ENCODE measurements at places on chromosomes 12 and 14.

DNA sequence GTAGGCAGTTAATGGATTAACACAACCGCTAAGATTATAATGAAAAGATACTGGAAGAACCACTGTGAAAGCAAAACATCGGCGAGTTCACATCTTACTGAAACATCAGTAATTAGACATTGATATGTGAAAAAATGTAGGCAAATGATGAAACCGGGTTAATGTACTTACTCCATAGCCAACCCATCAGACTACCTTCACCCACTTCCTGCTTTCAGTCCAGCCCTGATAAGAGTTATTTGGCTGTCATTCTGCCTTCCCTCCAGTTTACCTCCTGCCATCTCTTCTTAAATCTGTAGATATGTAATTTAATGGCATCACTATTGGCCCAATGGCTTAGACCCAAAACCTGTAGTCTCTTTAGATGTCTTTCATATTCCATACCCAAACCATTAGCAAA is 46.0 kb upstream of the LGR5 start:
- no peak for DNase-seq

- DNase-seq: no peak
Observed at GRCh38 chr12:121026274-121027045, 10.2 kb upstream of the C12orf43 start.

- DNase-seq: no peak
Observed at GRCh38 chr12:11437966-11438365, 42.6 kb upstream of the PRB2 start.

GRCh38 chr12:98332642-98333041 is 182.7 kb upstream of the TMPO start:
- DNase-seq: no peak

DNA sequence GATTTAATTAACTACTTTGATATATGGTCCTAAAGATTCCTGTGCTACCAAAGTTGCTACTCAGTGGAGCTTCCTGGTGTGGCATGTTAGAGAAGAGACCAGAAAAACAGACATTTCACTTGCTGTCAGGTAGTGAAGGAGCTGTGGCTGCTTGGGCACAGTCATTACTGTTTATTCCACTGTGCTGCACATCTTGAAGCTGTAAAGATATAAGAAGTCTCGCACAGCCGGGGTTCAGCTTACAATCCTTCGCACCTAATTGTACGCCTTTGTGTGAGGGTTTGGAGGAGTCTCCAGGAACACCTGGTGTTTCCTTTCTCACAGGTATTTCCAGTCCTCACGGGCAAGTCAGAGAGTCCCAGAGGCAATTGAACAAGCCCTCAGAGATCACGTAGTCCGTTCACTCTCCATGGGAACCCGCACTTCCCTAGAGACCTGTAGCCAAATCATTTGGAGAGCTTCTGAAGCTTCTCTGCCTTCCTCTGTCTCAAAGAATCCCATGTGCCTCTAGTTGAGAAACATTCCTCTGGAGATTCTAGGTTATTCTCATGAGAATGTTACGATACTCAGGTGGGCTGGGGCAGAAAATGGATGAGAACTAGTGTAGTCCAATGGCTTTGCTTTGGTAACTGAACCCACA is 4.1 kb downstream of the EVL start:
- DNase-seq: no peak

DNA sequence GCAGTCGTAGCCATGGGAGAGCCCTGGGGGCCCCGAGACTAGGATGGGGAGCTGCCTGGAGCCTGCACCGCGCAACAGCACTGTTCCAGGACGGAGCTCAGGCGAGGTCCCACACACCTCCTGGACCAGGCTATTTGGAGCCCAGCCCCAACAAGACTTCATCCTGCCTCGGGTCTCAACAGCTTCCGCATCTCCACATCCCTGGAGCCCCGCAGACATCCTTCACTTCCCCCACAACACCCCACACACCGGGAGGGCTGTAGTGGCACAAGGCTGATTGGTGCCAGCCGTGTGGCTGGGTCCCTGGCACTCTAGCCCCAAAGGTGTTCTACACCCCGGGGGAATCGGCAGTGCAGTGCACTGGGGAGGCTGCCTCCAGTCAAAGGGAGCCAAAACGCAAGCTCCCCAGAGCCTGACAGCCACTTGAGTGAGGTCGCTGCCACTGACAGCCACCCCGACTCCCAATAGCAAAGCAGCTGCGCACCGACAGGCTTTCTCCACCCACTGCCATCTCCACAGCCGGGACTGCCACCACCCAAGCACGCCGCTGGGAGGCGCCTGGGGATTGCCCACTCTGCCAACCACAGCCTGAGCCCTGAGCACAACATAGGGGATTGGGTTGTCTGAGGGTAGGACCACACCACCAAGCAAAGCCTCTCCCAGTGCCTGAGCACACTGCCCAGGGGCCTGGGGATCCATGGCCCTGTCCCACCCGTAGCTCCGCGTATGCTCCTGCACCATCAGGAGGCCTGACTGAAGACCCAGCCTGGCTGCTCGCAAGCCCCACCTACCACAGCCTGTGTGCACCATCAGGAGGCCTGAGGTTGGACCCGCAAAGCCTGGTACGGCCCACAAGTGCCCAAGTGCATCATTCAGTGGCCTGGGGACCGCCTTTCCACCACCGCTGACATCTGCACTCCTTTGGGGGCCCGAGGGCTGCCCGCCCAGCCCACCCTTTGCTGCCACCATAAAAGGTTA is 13.2 kb upstream of the KLRF1 start:
- DNase-seq: peak; percentile 86

DNA sequence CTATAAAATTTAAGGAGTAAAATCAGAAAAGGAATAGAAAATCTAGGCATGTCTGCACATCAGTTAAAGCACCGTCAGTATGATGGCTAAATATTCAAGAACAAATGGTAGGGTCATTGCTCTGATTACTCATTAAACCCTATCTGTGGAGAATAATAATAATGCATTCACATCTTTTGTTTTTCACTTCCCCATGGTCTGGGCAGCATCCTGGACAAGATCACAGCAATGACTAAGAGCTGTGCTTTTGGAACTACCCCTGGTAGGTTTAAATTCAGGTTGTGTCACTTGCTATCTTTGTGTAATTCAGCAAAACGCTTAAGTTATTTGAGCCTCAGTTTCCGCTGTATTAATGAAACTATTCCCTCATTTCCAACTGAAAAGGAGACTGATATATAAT is 33.1 kb downstream of the C12orf42 start:
- no peak for DNase-seq

DNA sequence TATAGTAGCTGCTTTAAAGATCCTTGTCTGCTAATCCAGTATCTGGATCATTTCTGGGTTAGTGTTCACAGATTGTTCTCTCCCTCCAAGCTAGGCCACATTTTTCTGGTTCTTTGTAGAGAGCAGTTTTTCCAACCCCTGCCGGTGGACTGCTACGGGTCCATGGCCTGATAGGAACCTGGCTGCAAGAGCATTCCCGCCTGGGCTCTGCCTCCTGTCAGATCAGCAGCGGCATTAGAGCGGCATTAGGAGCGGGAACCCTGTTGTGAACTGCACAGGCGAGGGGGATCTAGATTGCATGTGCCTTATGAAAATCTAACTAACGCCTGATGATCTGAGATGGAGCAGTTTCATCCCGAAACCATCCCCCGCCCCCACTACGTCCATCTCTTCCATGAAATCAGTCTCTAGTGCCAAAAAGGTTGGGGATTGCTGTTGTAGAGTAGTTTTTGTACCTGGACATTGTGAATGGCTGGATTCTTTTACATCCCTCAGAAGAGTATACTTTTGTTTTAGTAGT is 50.4 kb downstream of the MYRFL start:
- DNase-seq: no peak

DNA sequence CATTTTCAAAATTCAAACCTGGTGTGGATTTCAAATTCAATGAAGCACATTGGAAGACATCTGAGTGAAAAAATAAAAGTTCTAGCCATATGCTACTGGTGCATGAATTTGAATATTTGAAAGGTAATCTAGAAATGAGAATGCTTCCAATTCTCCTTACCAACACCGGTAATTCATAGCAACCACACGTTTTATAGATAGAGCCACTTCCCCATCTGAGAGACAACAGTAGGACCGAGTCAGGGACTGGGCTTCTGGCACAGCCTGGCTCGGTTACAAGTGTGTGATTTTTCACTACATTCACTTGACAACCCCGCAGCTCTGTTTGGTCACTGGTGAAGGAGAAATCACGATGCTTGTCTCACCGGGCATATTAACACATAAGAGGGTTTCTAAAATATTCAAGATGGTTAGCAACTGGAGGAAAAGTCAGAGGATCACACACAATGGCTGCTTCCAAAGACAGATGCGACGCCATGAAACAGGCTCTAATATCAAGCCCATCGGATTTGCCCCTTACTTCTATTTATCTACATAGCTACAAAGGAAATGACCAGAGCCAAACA is 86.5 kb upstream of the FOXN3 start:
- DNase-seq: no peak

GRCh38 chr12:83008703-83009102 is 322.0 kb downstream of the TMTC2 start:
- DNase-seq: no peak

GRCh38 chr14:65095633-65096205 is 6.6 kb downstream of the MAX start:
- peak; percentile 70 for DNase-seq

DNA sequence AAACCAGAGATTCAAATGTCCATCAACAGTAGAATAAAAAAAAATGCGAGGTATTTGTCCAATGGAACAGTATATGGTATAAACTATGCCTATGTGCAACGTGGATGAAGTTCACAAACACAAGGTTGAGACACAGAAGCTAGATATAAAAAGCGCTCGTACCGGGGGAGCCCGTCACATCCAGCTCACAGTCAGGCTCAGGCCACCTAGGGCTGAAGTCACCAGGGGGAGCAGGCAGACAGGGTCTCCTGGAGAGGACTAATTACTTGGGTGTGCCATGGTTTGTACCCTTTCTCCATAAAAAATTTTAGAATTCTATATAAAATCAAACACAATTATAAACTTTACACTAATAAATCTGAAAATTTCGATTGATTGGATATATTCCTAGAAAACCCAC is 13.6 kb downstream of the AHNAK2 start:
- DNase-seq: no peak

- DNase-seq: no peak
Observed at GRCh38 chr14:72808564-72808963, 85.3 kb downstream of the DPF3 start.

DNA sequence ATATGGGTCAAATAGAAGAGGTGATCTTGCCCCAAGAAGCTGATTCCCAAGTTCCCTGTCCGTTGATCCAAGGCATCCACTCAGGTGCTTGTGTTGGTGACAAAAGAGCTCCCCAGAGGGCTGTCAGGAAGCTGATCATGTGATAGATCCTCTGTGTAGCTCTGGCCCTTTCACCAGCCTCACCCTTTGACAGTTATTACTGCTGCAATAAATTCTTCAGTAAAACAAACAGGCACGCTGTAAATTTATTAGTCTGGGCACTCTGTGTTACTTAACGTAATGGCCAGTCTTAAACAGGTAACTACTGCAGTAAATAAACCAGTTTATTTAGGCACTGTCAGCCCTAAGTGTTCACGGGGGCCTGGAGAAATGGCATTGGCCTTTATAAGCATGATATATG is 473.9 kb downstream of the BCL11B start:
- DNase-seq: no peak

DNA sequence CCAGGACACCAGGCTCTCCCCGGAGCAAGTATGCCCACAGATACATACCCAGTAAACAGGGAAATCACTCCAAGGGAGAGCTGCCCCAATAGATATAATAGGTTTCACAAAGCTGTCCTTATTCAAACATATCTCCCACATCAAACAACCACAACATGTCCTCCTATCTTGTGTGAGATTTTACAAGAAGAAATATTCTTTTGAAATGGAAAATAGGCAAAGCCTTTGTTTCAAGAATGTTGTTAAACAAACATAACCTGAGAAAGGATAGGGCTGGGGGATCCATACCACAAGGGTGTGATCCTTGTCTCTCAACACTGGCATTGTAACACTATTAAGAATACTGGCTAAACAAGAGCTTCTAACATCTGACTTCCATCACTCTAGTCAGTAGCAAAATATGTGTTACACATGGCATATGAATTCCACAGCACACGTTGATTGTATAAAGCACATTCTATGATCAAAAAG is 32.9 kb downstream of the LGR5 start:
- peak; percentile 21 for DNase-seq

- DNase-seq: peak; percentile 68
Observed at GRCh38 chr14:57833323-57833722, 32.6 kb downstream of the SLC35F4 start.

DNA sequence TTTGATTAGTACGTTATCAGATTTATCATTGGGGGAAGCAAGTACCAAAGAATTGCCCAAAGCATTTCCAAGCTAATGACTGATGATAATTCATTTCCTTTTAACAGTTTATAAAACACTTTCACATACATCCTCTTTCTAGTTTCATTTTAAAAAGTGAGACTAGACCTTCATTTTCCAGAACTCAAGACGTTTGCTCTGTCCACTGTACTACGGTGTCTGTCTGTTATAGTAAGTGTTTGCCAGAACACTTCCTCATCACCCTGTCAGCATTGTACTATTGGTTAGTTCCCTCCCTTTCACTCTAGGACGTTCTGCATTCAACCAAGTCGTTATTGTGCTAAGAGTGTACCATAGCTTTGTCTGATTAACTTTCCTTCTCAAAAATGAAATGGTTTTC is 81.7 kb upstream of the TMEM263 start:
- DNase-seq: no peak

DNA sequence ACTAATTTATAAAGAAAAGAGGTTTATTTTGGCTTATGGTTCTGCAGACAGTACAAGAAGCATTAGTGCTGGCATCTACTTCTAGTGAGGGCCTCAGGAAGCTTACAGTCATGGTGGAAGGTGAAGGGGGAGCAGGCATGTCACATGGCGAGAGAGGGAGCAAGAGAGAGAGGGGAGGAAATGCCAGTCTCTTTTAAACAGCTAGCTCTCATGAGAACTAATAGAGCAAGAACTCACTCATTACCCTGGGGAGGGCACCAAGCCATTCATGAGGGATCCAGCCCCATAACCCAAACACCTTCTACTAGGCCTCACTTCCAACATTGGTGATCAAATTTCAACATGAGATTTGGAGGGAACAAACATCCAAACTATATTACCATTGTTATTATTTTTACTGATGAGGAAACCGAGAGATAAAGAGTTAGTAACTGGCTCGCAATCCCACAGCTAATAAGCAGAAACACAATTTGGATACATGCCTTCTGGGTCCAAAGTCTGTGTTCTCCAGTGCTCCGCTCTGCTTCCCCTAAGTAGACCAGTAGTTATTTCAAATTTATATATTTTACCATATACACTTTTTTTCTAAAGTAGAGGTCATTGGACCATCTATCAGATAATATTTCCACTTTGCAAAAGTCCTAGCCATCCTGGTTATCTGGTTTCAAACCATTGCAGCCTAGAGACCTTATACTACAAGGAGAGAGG is 9.7 kb downstream of the SLC35E3 start:
- DNase-seq: no peak

DNA sequence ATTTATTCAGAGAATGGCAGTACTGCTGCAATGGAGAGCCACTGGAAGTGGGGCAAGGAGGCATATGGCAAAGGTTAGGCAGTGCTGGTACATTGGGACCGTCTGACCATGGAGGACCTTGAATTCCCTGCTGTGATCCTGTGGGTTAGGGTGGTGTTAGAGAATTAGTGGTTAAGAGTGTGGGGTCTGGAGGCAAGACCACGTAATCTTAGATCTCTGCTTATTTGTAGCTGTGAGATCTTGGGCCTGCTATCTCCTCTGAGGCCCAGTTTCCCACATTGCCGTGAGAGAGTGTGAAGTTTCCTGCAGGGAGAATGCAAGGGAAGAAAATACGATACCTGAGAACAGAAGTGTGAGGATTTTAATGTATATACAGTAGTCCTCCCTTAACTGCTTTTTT is 147.7 kb downstream of the ERC1 start:
- no peak for DNase-seq
